AG08395 (cell line): ENCODE measurements at places on chromosomes 16 and 17.

GRCh38 chr16:11007714-11008280 is 63.4 kb downstream of the CLEC16A start:
- DNase-seq: no peak

GRCh38 chr17:27494192-27495091 is 38.2 kb downstream of the KSR1 start:
- DNase-seq: peak; percentile 77

DNA sequence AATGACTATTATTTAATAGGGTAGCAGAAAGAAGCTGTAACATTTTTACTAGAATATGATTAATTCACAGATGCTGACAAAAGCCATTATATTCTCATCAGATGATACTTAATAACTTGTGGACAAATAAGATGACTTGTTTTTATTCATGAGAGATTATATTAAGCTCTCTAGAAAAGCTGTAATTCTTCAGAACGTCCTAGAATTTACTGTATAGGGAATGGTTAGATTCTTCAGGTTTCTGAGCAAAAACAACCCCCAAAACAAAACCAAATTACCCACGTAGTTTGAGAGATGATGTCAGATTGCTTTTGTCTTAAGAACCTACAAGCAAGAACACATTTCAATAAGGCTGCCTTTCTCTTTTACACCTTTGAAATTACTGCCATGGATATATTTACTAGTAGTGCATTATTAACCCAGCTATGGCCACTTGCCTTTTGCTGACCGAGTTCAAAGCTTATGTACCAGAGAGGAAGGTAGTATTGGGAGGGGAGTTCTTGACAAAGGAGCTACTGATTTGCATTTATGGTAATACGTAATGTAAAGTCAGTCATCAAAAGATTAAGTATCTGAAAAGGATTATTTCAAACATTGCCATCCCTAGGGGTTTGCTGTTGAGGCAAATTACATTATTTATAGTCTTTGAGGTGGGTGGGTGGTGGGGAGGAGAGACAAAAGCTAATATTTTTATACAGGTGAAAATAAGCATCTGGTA is 51.7 kb downstream of the NLK start:
- no peak for DNase-seq

GRCh38 chr17:81483085-81483861 is 29.3 kb downstream of the ACTG1 start:
- no peak for DNase-seq

DNA sequence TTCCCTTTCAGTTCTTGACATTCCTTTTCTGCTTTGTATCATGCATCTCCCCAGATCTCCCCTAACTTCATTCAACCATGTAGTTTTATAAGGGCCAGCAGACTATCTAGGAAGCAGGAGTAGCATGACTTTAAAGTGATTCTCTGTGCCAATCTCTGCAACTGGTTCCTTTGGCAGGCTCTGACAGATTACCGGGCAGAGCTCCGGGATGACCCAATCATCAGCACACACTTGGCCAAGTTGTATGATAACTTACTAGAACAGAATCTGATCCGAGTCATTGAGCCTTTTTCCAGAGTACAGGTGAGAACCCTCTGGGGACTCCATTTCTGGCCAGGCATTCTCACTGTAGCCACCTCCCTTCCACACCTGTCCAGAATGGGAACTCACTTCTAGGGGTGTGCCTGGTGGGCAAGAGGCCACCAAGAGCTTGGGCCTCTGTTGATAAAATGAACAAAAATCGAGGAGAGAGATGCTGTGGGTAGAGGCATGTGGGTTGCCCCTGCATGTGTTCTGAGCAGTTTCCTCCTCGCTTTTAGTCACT is 7.6 kb upstream of the CDK5R1 start:
- no peak for DNase-seq
